ENCODE measurements at places on chromosomes 6 and 20.

- no peak for DNase-seq
These were observed 435.7 kb upstream of the FKBP1C start for GRCh38 chr6:62775427-62776022.

GRCh38 chr6:2956930-2957685 is 14.3 kb downstream of the SERPINB6 start:
- DNase-seq = no peak

DNA sequence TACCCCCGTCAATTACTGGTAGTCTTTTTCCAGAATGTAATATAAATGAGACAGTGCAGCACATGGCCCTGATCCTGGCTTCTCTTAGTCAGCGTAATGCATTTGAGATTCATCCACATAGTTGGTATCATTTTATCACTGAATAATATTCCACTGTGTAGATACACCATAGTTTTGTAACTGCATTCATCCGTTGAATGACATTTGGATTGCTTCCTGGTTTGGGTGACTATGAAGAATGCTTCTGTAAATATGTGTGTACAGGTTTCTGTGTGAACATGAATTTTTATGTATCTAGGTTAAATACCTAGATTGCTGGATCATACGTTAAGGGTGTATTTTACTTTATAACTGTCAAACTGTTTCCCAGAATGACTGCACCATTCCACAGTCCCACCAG is 62.6 kb upstream of the STMND1 start:
- DNase-seq = no peak

DNA sequence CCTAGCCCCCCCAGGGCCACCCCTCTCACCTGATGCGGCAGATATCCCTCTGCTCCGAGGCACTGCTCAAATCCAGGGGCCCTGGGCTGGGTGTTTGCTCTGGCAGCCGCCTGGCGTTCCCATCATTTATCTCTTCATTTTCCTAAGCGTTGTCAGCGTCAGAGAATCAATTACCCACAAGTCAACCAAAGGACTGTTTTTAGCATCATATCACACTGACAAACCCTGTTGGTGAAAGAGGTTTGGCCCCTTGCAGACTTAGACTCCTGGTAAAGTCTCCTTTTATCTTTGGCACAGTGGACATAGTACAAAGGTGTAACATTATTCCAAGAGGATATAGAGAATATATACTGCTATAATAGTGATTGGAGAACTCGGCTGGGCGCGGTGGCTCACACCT is at the start of gene GHRH:
Gene GHRH (minus strand): TSS at position 101 of the 400 bp plus-strand sequence. CDS start 4,925 bp downstream, outside the sequence.
- no peak for DNase-seq

DNA sequence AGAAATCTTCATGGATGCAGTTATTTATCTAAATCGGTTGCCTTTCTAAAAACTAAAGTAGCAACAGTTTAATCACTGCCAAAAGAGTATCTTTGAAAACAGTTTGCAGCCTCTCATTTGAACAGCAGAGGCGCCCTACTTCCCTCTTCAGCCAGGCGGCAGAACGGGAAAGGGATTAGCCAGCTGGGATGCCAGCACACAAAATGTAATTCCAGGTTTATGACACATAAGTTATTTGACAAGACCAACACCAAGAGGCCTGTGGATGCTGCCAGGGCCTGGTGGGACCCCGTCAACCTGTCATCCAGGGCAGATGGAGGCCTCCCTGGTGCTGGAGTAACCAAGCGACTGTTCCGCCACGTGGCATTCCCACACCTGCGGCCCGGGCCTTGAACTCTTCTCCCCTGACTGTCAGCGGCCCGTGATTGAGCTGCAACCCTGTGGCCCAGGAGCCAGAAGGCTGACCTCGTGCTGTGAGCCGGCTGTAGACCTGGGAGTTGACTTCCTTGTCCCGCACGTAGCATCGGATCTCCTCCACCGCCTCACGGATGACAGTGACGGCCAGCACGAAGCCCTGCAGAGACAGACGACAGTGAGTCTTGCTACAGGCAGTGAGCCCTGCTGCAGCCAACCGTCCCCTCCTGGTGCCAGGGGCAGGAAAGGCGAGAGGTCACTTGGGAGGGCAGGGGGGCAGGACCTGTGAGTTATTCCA is 55.5 kb downstream of the ATP9A start:
- no peak for DNase-seq

GRCh38 chr6:47168180-47168579 is 126.0 kb upstream of the ADGRF1 start:
- no peak for DNase-seq

GRCh38 chr20:50121858-50122271 is 8.9 kb upstream of the UBE2V1 start:
- no peak for DNase-seq

- no peak for DNase-seq
These were observed 9.4 kb upstream of the GATA5 start for GRCh38 chr20:62485062-62485700.

- peak; percentile 16 for DNase-seq
These were observed at the start of gene TCP11 for GRCh38 chr6:35141007-35141655. Gene TCP11, minus strand, starts transcription at chr6:35141339. Its CDS starts 469 bp downstream, at chr6:35140870.

- no peak for DNase-seq
These were observed 607.6 kb upstream of the MAN1A1 start for GRCh38 chr6:119957195-119957594.

GRCh38 chr20:35952480-35953386 is 1.6 kb downstream of the SCAND1 start:
- no peak for DNase-seq

GRCh38 chr6:16654701-16655100 is 106.6 kb downstream of the ATXN1 start:
- no peak for DNase-seq

GRCh38 chr20:41101660-41102059 is 35.7 kb upstream of the PLCG1 start:
- no peak for DNase-seq

DNA sequence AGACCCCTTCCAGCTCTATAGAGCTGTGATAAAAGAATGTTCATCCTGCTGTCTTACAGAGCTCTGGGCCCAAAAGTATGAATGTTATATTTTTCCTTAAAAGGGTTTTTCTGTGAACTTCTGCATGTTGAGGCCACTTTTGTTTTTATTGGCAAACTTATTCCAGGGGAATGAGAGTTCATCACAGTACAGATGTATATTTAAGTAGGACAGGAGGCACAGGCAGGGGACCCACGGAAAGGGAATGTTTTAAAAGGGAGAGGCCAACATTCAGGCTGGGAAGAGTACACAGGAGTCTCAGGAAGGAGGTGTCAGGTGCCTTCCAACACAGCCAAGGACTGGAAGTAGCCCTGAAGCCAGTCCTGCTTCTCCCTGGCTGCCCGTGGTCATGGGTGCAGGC is 148.4 kb downstream of the EYA2 start:
- DNase-seq = no peak

DNA sequence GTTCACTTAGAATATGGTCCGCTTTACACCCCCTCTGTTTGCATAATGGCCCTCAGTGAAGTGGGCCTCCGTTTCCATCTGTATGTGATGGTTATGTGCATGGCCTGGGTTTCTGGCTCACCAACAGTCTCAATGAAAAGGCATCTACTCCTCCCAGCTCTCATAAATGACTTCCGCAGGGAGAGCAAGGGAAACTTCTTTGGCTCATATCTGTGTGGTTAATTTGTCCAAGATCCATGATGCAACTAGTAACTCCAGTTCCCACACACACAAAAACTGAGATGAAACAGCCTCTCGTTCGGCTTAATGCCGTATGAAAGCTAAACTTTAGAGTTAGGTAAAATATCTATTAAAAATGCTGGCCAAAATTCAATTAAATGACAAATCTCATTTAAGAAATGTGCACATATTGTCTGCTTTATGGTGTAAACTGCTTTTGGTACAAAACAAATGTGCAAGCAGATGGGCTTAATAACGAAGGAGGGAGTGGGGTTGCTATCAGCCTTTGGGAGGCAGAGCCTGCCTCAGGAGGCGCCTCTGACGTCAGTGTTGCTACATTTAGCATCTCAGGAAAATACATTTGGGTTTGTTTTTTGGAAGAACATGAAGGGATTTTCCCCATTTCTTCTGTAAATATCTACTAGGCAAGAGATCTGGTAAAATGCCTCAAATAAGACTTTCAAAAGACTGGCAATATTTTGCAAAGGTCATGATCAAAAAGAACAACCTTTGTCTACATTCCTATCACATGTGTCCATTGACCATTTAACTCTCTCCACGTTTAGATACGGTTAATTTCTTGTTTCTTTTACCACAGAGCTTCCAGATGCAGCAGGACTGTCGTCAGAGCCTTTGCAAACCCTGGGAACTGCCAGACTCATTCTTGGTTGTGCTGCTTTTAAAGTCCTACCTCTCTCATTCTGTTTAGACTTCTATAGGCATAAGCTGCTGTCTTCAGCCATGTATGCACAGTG is 96.8 kb downstream of the ARMC2 start:
- no peak for DNase-seq

DNA sequence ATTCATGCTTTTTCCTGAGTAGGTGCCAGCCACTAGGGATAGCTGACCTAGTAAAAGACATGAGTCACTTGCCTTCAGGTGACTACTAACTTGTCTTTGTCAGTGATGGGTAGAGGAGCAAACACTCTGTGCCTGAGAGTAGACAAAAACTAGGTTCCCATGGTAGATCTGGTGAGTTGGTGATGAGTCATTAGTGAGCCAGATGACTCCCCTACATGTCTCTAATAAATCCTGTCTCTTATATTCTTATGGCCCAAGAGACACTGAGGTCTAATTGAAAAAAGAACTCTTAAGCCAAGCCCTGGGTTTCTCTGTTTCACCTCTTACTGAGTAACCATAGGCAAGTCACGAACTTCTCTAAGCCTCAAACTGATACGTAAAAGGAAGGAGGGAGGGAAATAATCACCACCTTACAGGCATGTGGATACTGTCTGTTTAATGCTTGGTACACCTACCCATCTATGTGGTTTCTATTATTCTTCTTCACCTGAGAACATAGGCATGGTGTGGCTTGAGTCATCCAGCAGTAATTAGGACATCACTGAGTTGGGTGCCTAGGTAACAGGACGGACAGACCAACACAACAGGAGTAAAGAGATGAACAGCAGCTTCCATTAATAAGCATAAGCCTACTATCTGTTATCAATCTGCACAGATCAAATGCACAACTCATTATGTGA is 20.3 kb downstream of the TTPAL start:
- DNase-seq = no peak

DNA sequence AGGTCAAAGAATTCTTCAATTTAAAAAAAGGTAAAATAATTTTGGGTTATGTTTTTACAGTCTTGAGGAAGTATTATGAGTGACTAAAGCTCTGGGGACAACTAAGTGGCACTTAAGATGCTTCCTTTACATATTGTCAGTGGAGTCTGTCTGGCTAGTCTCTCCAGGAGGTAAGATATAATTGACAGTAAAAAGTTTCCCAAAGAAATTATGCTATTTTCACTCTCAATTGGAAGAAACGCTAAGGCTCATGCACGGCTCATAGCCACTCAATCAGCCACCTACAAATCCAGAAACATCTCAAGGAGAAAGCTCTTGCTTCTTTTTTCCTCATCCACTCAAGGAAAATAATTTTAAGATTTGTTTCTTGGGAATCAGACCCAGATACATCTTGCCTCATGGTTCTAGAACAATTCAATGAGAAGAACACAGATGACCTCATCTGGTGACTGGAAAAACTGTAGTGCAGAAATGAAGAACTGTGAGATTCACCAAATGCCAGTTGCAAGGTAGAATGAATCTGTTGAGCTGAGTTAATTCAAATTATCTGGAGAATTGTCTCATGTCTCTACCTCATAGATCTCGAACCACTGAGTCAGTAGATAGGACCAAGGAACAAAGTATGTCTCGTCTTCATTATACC is 252.9 kb downstream of the TPBG start:
- DNase-seq = no peak

- DNase-seq = no peak
These were observed 8.5 kb downstream of the PABPC1L start for GRCh38 chr20:44918342-44918741.

DNA sequence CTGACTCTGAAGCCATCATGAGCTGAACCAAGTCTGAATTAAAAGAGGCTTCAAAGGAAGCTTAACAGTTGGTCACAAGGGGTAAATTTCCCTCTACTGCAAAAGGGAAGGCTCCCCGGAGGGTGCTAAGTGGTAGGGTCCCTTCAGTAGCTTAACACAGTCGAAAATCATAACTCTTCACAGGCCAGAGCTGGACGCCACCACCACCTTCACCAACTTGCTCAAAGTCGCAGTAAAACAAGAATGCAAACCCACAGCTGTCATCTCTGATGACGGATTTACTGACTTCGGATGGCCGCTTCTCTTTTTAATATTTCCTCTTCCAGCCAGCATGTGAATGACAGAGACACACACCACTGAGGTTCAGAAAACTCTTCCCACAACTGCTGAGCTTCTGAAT is 144.7 kb upstream of the FBXL4 start:
- DNase-seq = no peak

GRCh38 chr20:49424536-49424935 is 57.9 kb downstream of the KCNB1 start:
- no peak for DNase-seq

- no peak for DNase-seq
These were observed 4.4 kb downstream of the SMLR1 start for GRCh38 chr6:130831607-130832006.

GRCh38 chr20:276620-277495 is 13.7 kb downstream of the C20orf96 start:
- no peak for DNase-seq

DNA sequence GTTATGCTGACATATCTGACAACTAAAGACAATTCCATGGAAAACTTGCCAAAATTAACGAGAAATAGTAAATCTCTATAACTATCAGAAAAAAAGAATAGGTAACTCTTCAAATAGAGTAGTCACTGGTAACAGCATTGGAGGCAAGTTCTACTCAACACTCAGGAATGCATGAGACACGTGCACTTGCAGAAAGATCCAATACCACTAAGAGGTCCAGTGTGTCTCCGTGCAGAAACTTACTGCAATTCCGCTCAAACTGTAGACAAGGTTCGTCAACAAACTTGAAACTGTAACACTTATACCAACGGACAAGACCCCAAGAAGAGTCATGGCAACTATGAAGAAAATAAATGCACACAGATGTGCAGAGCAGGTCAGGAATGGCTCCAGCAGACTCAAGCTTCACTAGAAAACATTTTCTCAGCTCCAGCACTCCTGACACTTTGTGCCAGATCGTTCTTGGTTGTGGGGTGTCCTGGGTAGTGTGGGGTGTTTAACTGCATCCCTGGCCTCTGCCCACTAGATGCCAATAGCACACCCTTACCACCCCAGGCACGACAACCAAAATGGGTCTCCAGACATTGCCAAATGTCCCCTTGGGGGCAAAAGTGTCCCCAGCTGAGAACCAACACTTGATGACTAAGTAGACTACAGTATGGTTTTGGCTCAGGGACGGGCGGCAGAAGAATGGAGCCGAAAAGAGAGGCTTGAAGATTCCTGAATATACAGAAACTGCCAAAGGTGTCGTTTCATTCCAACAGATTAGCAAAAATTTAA is 134.8 kb downstream of the DTNBP1 start:
- no peak for DNase-seq

GRCh38 chr6:157412791-157413190 is 31.8 kb downstream of the ZDHHC14 start:
- no peak for DNase-seq

DNA sequence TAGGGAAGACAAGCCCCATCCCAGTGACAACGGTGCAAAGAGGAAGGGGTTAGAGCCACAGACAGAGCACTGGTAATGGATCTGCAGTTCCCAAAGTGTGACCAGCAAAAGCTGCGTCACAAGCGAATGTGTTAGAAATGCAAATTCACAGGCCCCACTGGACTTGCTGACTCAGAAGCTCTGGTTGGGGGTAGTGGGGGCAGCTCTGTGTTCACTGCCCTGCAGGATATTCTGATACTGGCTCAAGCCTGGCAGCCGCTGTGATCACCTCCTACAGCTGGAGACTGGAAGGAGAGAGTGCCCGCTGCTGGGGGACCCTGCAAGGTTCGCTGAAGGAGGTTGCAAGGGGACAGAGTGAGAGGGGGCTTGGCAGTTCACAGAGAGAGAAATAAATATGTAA is 179.7 kb upstream of the CDH4 start:
- no peak for DNase-seq

Measured in activated T-cell treated with anti-CD3 and anti-CD28 coated beads for 1 hour (primary cell).